Large intestine (tissue), 12 donors: ENCODE measurements at places on chromosomes 1 and 21. TPM values are rescaled to one million over a fixed set of nuclear protein-coding genes. Genes with fewer than 3 reads are reported as not detected.

GRCh38 chr1:176957603-176958002, 206.9 kb downstream of the ASTN1 start:
- no peak for DNase-seq

DNA sequence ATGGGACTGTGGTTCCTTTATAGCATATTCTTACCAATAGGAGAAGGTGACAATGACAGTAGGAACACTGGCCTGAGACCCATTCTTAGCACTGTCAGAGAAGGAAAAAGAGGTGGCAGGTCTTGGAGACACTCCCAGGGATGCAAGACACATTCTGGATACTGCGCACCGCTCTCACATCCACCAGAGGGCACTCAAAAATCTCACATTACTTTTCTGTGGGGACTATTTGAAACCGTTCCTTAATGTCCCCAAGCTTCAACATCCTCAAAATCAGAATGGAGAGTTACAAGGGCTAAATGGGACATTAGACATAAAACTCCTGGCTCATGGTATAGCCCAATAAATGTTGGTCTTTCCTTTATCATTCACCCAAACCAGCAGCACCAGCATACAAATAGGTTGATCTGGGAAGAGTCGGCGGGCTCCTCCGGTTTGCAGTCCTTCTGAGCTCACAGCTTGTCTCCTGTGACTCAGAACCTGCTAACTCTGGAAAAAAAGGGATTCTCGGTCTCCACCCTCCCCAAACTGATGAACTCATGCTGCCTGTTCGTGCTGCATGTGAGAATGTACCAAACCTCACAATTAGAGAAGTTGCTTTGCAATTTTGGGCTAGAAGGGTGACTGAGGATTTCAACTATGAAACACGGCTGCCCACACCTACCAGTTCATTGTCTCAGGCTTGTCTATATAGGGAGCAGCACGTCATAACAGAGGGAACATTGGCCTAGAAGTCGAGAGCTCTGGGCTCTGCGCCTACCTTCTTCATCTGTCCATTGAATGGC, 40.2 kb downstream of the IL12RB2 start:
- DNase-seq: peak; percentile 22

GRCh38 chr1:200676829-200677228, 7.1 kb upstream of the DDX59 start:
- DNase-seq: no peak

DNA sequence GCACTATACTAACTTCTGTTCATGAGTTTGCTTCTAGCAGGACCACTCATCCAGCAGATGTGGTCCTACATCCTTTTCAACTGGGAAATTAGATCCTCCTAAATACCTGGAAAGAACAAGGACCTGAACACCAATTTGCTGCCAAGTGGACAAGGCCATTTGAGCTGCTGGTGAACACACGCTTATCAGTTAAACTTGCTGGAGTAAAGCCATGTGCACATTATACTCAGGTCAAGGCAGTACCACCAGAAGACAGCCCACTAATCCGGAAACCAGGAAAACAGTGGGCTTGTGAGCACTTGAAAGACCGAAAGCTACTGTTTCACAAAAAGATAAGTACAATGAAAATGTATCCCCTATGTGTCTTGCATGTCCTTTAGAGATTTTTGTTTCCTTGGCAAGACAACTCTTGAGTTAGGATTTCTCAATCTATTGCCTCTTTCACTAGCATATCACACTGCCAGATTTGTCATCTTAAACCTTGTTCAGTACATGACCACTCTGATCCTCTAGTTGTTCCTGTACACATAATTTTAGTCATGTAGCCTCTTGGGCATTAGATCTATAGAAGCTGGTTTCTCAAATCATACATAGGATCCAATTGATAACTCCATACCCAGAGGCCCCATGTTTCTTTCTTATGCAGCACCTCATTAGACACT, 4.5 kb upstream of the REN start:
- no peak for DNase-seq

DNA sequence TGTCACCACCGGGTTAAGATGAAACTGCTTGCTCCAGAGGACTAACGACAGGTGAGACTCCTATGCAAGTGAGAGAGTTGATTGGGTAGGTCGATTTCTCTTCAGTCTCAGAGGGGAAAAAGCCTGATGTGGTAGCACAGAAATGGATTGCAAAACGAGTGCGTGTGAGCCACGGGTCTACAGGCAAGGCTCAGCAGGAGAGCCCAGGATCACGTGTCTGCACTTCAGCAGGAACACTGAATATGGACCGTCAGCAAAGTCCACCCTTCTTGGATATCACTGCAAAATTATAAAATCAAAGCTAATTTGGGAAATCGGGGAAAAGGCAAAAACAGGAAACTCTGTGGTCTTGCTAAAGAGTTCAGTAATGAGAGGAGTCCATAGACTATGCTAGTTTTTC, 107.7 kb upstream of the ZNF648 start:
- no peak for DNase-seq

DNA sequence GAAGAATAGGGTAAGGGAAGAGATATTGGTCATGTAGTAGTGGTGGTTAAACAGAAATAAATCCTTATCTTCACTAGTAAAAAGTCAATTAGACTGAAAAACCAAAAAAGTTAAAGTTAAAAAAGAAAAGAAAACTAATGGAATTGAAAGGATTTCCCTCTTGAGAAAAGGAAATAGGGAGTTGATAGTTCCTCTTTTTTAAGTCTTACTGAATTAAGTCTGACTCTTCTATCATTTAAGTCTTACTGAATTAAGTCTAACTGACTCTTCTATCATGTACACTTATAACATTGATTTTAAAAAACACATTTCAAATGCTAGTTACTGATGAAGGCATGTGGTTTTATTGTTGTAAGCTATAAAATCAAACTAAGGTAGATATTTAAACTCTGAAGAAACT, 49.5 kb upstream of the TENT5C start:
- DNase-seq: no peak

DNA sequence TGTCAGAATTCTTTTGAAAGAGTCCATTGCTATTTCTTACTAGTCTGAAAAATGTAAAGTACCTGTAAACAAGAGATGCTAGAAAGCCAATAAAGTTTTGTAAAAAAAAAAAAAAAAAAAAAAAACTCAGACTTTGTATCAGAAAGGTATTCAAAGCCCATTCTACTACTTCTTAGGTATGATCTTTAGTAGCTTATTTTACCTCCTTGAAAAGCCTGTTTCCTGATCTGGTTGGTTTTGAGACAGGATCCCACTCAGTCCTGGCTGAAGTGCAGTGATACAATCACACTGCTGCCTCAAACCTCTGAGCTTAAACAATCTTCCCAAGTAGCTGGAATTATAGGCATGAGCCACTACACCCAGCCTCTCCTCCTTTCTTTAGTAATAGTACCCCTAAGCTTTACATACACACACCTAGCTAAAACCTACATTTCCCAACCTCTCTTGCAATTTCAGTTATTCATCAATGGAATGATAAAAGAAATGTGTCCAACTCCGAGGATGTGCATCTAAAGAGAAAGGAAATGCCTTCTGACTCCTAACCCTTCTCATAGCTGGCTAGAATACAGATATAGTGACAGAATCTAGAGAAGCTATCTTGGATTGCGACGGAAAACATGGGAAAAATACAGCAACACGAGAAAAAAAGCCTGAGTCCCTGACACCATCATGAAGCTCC, 30.6 kb downstream of the EPS15 start:
- no peak for DNase-seq

GRCh38 chr1:196461521-196461920, 146.7 kb downstream of the KCNT2 start:
- no peak for DNase-seq

GRCh38 chr1:232899839-232900238, 50.6 kb upstream of the NTPCR start:
- no peak for DNase-seq

GRCh38 chr21:16070207-16070651, 340.4 kb downstream of the USP25 start:
- DNase-seq: no peak

SEMA4A gene
- 6.4 TPM for polyA plus RNA-seq

LTN1 gene
- polyA plus RNA-seq: 21.6 TPM

CELA3B gene
- 0.21 TPM for polyA plus RNA-seq

KIF2C gene
- 10.9 TPM for polyA plus RNA-seq
